ENCODE measurements at places on chromosomes 1 and 21.

GRCh38 chr21:38067086-38067739 is 151.0 kb upstream of the KCNJ6 start:
- no peak for DNase-seq

- DNase-seq = no peak
Observed at GRCh38 chr1:182249201-182249676, 142.4 kb downstream of the GLUL start.

DNA sequence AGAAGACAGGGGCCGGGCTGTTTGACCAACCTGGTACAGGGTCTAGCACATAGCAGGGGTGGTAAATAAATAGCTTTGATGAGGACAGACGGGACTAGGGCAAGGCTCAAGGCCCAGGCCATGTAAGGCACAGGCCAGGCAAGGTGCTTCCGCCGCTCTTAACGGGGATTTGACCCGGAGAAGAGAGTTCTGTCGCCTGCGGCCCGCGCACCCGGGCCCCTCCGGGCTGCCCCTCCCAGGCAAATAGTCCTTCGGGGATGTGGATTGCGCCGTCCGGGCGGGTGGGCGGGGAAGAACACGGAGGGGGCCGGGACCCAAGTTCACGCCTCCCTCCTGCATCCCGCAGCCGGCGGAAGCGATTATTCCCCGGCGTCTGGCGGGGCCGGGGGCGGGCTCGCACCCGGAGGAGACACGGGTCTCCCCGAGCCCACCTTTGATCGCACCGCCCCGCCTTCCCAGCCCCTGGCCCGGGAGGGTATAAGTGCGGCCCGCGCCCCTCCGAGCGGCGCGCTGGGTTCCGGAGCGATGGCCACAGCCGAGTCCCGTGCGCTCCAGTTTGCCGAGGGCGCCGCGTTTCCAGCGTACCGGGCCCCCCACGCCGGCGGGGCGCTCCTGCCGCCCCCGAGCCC is at the start of gene MIXL1:
Gene MIXL1, plus strand, starts transcription at position 508 of the 629 bp plus-strand sequence. Its CDS starts 18 bp downstream, at position 526.
- no peak for DNase-seq

DNA sequence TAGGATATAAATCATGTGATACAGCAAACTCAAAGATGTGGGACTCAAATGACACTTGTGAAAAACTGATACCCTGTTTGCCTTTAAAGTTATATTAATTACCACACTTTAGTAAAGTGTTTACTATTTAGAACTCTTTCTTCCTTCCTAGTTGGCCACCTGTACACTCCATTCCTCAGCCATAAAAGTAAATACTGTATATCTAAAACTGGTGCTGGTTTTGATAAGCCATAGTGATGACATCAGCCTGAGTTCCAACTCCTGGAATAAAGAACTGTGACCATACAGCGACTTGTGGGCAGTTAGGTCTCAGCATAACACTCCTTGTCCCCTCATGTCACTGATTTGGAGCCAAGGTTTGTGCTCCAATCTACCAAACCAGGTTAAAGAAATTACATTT is 2.8 kb downstream of the PTGER3 start:
- DNase-seq = no peak

- DNase-seq = no peak
Observed at GRCh38 chr21:42929969-42930368, 4.5 kb upstream of the ERVH48-1 start.

- no peak for DNase-seq
Observed at GRCh38 chr1:223177681-223178080, 34.6 kb upstream of the TLR5 start.

- DNase-seq = no peak
Observed at GRCh38 chr1:167145965-167146364, 52.1 kb downstream of the STYXL2 start.

- DNase-seq = no peak
Observed at GRCh38 chr1:67307251-67308060, at the start of gene IL12RB2. Gene IL12RB2, plus strand, starts transcription at chr1:67307873. Its CDS starts 12,496 bp downstream, at chr1:67320369.

GRCh38 chr21:39020751-39021477 is 162.3 kb downstream of the PSMG1 start:
- no peak for DNase-seq

GRCh38 chr1:171116676-171117075 is 26.0 kb downstream of the FMO3 start:
- no peak for DNase-seq

DNA sequence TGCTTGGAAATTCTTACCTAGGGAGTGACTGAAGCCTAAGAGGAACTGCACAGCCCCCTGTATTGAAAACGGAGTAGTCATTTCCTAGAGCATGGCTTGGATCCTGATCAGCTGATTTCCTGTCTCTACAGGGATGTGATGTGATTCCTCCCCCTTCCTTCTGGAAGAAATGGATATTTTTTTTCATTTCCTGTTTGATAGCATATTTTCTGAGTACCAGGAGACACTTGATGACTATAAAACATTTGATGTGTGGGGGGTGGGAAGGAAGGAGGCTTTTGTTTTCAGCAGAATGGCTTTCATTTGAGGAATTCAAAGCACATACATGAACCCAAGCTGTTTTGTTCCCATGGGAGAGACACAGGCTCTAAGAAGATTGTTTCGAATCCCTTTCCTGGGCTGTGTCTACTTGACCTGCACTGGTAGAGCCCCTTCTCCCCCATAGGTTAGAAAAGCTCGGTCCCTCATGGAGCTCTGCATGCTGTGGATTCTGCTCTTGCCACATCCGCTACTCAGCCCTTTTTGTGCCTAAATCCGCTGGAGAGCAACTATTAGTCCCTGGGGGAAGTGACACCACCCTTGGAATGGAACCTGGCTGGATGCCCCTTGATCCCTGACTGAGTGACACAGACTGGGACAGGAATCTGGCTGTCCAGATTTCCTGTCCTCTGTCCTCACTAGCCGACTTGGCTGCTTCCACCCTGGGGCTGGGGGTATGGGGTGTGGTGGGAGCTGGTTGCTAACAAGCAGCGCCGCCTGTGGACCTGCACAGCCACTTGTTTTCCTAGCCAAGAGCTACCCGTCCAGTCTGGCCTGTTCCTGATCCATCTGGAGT is 71.8 kb upstream of the MACF1 start:
- no peak for DNase-seq
